Activated CD4-positive, alpha-beta memory T cell treated with anti-CD3 and anti-CD28 coated beads, Interleukin-2, amount 10 ng/mL, durations not matched to agents 7 days and 5 days (primary cell): ENCODE measurements at places on chromosomes 11 and 22. TPM values are rescaled to one million over a fixed set of nuclear protein-coding genes. Genes with fewer than 3 reads are reported as not detected.

Gene CYP2R1
- total RNA-seq: 22.2 TPM

Gene USH1C
- total RNA-seq: not detected

Gene SLC25A18
- not detected for total RNA-seq

Gene TCN2
- 1.7 TPM for total RNA-seq

Gene ZBTB16
- 11.8 TPM for total RNA-seq

Gene MOGAT2
- not detected for total RNA-seq

Gene MMP8
- total RNA-seq: not detected

DNA sequence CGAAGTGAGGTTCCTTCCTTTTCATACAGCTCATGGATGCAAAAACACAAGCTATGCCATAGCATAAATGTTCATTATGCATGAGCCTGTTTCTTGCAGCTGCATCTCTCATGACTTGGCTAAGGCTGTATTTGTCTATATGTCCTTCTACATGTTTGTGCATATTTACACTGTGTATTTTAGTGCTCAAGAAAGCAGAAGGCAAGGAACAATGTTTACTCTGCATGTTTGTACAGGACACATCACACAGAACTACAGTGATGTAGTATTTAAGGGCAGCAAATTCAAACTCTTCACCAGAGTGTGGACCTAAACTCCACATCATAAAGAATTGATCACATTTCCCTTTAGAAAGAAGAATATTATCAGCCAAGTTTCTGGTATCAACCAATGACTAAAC, 170.3 kb downstream of the CADM1 start:
- no peaks in the 10 kb centered on the region for H3K36me3 ChIP-seq
- H3K4me3 ChIP-seq: no peak overlapping the region
- H3K27me3 ChIP-seq: peaks cover 7% of the 10 kb centered on the region
- no peak overlapping the region for H3K27ac ChIP-seq
- DNase-seq: no peak

DNA sequence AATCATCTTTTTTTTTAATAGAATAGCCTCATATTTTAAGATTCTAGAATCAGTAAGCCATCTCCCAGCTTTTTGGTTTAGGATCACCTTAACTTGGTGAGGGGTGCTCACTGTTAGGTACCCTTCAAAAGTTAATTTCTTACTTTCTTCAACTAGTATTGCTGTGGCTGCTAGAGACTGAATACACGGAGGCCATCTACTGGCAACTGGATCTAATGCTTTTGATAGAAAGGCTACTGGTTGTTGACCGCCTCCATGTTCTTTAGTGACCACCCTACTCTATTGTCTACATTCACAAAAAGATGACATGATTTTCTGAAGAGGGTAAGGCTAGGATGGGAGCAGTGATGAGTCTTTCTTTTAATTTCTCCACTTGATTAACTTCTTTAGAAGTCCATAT, 16.7 kb upstream of the ALDH3B2 start:
- peaks cover 6% of the 10 kb centered on the region for H3K4me1 ChIP-seq
- H3K27ac ChIP-seq: no peak overlapping the region
- peaks cover 33% of the 10 kb centered on the region for H3K27me3 ChIP-seq
- H3K4me3 ChIP-seq: no peak overlapping the region

DNA sequence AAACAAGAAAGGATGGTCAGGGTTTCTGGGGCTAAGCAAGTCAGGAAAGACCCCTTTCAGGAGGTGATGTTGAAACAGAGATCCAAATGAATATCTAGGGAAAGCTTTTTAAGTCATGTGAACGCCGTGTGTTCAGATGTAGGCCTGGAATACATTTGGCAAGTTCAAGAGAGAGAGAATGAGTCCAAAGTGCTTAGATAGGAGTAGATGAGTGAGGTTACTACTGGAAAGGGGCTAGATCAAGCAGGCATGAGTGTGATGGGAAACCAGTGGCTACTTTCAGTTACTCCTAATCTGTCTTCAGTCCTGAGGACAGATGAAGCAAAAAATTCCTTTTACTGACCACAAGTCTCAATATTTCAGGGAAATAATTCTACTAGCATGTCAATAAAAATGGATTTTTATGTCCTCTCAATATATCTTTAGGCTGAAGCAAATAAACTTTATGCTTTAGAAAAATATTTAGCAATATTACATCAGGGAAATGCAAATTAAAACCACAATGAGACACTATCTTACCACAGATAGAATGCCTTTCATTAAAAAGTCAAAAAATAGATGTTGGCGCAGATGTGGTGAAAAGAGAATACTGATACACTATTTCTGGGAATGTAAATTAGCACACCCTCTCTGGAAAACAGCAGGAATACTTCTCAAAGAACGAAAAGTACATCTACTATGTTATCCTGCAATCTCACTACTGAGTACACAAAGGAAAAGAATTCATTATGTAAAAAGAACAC, 1085.0 kb upstream of the TENM4 start:
- H3K36me3 ChIP-seq: no peaks in the 10 kb centered on the region
- H3K4me3 ChIP-seq: no peak overlapping the region
- no peak for DNase-seq
- H3K27ac ChIP-seq: no peak overlapping the region

DNA sequence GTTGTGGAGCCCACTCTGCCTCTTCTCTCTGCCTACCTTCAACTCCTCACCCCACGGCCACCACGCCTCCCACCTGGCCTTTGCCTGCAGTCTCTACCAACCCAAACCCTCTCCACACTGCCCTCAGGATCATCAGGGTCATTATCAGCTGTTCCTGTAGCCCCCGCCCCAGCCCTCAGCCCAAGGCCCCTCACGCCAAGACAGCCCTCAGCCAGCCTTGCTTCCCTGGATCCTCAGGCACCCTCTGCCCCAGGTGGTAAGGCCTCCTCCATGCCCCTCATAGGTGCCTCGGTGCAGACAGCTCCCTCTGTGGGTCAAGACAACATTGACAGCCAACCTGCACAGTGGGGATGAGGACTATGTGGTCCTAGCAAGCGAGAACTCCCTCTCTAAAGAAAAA, 1.7 kb downstream of the SBF1 start:
- H3K4me3 ChIP-seq: peak overlapping the region; percentile 92
- H3K4me1 ChIP-seq: peaks cover 69% of the 10 kb centered on the region
- H3K27me3 ChIP-seq: no peaks in the 10 kb centered on the region
- peak overlapping the region; percentile 97 for H3K27ac ChIP-seq
- H3K36me3 ChIP-seq: peaks cover 27% of the 10 kb centered on the region
- DNase-seq: peak; percentile 64

- H3K4me3 ChIP-seq: no peak overlapping the region
- H3K27ac ChIP-seq: no peak overlapping the region
- no peak for DNase-seq
- H3K4me1 ChIP-seq: no peaks in the 10 kb centered on the region
- no peaks in the 10 kb centered on the region for H3K36me3 ChIP-seq
Measured at GRCh38 chr11:130168105-130168504, 8.5 kb downstream of the ST14 start.

GRCh38 chr11:20775331-20775730, 105.9 kb downstream of the NELL1 start:
- H3K4me1 ChIP-seq: no peaks in the 10 kb centered on the region
- H3K4me3 ChIP-seq: no peak overlapping the region
- H3K36me3 ChIP-seq: no peaks in the 10 kb centered on the region
- H3K27ac ChIP-seq: no peak overlapping the region
- no peaks in the 10 kb centered on the region for H3K27me3 ChIP-seq
- DNase-seq: no peak

- no peak overlapping the region for H3K4me3 ChIP-seq
- no peak overlapping the region for H3K27ac ChIP-seq
Measured at GRCh38 chr11:57205041-57205641, 23.4 kb downstream of the LRRC55 start.

DNA sequence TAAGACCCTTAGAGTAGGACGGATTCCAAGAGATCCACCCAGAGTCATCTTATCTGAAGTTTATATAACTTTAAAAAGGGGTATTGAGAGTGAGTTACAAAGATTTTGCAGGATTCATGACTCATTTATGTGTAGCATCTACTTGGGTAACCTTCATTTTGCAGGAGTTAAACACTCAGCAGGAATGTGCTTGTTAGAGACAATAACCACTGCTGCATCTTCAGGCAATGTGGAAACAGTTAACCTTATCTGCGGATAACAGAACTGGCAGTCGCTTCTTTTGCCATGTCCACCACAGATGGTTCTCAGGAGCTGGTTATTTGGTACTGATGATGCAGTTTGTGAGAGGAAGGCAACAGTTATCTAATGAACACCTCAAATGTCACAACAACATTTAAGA, 417.9 kb upstream of the DDI1 start:
- no peak overlapping the region for H3K4me3 ChIP-seq
- H3K4me1 ChIP-seq: no peaks in the 10 kb centered on the region
- peaks cover 4% of the 10 kb centered on the region for H3K27me3 ChIP-seq
- H3K27ac ChIP-seq: no peak overlapping the region

DNA sequence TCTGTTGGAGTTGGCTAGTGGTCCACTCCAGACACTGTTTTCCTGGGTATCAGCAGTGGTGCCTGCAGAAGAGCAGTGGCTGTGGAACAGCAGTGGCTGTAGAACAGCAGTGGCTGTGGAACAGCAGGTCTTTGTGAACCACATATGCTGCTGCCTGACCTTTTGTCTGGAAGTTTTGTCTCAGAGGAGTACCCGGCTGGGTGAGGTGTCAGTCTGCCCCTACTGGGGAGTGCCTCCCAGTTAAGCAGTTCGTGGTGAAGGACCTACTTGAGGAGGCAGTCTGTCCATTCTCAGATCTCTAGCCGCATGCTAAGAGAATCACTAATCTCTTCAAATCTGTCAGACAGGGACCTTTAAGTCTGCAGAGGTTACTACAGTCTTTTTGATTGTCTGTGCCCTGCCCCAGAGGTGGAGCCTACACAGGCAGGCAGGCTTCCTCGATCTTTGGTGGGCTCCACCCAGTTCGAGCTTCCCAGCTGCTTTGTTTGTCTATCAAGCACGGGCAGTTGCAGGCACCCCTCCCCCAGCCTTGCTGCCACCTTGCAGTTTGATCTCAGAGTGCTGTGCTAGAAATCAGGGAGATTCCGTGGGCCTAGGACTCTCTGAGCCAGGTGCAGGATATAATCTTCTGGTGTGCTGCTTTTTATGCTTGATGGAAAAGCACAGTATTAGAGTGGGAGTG, 89.1 kb upstream of the TRIM48 start:
- no peaks in the 10 kb centered on the region for H3K27me3 ChIP-seq
- H3K27ac ChIP-seq: no peak overlapping the region
- H3K4me1 ChIP-seq: no peaks in the 10 kb centered on the region
